Uterus (tissue), 4 donors: ENCODE measurements at places on chromosomes 7 and 10. TPM values are rescaled to one million over a fixed set of nuclear protein-coding genes. Genes with fewer than 3 reads are reported as not detected.

TAS2R60 gene
- total RNA-seq = not detected

SPAM1 gene
- not detected for total RNA-seq

MET gene
- total RNA-seq = 13.8 TPM

HOXA1 gene
- 1.8 TPM for total RNA-seq

ATG9B gene
- 0.76 TPM for total RNA-seq

NEURL1 gene
- total RNA-seq = 3.8 TPM

CACNB2 gene
- total RNA-seq = 33.0 TPM

CCDC3 gene
- 12.4 TPM for total RNA-seq

- DNase-seq = no peak
These were observed 46.7 kb downstream of the ZNF777 start for GRCh38 chr7:149414171-149414570.

- peak; percentile 23 for DNase-seq
These were observed 27.5 kb upstream of the SMARCD3 start for GRCh38 chr7:151275813-151276577.

- no peak for DNase-seq
These were observed 2.6 kb upstream of the PIP4K2A start for GRCh38 chr10:22716943-22717342.

- DNase-seq = no peak
These were observed 434.3 kb upstream of the C7orf33 start for GRCh38 chr7:148156233-148156632.

- no peak for DNase-seq
These were observed 48.3 kb upstream of the CDC14C start for GRCh38 chr7:48876087-48876486.

- no peak for DNase-seq
These were observed 30.8 kb upstream of the SMNDC1 start for GRCh38 chr10:110335314-110336064.

GRCh38 chr7:54944179-54944578 is 74.6 kb upstream of the EGFR start:
- DNase-seq = no peak

- DNase-seq = no peak
These were observed 65.5 kb downstream of the RAMP3 start for GRCh38 chr7:45223078-45223477.

DNA sequence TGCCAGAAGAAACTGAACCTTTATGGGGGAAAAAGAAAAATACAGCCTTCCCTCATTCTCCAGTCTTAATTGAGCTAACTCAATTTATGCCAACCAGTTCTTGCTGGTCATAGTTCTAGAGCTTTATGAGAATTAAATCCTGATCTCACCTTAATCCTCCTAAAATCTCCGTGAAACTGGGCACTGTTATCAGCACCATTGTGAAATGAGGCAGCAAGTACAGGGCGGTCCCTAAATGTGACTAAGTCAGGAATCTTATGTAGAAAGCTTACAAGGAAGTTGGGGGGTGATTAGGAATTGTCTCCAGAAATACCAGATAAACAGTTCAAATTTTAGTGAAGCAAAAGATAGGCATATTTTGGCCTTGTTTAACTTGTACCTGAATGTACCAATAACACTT is 10.7 kb upstream of the INSYN2A start:
- DNase-seq = no peak

DNA sequence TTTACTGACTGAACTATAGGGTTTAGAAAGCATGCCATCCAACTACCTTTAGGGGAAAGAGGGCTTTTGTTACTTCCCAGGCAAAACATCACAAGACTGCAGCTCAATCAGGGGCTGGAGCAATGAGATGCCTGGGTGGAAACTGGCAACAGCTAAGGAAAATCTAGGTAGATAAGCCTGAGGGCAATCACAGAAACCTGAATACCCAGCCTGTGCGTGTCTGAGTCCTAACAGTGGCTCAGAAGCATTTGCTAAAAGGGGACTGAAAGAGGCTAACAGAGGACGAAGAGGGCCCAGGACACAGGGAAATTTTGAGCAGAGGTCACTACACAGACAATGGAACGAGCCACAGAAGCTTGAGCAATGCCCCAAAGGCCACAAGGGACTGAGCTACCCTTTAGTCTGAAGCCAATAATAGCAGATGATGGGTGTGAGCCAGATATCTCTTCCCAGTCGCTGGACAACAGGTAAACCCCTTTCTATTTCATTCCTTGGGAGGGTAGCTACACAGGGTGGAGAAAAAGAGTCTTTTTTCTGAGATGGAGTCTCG is 79.1 kb downstream of the ITGA8 start:
- DNase-seq = no peak

GRCh38 chr10:73625004-73625883 is 16.0 kb downstream of the MYOZ1 start:
- no peak for DNase-seq

GRCh38 chr7:2598154-2598823 is 33.5 kb upstream of the TTYH3 start:
- no peak for DNase-seq

- no peak for DNase-seq
These were observed 93.2 kb upstream of the DGKB start for GRCh38 chr7:14995774-14996173.

GRCh38 chr10:132904181-132904813 is 38.1 kb downstream of the CFAP46 start:
- DNase-seq = no peak

- no peak for DNase-seq
These were observed 95.2 kb downstream of the PRPF18 start for GRCh38 chr10:13681960-13682359.

- peak; percentile 37 for DNase-seq
These were observed 1.2 kb downstream of the SORCS1 start for GRCh38 chr10:107163076-107163855.

- no peak for DNase-seq
These were observed 3.5 kb downstream of the ZNF511 start for GRCh38 chr10:133312016-133312768.

DNA sequence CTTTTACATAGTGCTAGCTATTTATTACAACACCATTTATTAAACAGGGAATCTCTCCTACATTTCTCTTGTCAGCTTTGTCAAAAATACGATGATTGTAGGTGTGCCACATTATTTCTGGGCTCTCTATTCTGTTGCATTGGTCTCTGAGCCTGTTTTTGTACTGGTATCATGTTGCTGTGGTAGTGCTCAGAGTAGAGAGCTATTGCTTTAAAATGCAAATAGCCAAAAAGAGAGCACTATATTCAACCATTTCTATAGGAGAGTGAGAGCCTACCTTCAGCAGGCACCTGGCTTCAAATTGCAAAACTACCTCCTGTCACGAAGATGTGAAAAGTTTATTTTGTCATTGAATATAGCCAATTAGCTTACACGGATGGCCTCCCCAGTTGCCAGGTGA is 8.1 kb downstream of the ZNF92 start:
- no peak for DNase-seq

DNA sequence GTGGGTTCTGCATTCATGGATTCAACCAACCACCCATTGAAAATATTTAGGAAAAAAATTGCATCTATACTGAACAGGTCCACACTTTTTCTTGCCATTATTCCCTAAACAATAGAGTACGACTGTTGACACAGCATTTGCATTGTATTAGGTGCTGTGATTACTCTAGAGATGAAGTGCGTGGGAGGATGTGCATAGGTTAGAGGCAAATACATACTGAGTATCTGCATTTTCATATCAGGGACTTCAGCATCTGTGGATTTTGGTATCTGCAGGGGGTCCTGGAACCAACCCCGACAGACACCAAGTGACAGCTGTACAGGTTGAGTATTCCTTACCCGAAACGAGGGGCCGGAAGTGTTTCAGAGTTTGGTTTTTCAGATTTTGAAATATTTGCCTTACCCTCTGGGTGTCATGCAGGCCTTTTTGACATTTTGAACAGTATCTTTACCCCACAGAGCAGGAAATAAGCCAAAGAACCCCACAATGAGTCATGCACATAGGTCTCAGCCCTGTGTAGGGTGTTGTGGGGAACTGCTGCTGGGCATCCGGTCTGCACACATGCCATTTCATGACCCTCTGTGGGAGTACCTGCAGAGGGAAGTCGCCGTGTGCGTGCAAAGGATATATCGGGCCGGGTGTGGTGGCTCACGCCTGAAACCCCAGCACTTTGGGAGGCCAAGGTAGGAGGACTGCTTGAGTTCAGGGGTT is 14.5 kb downstream of the NUDT5 start:
- no peak for DNase-seq
